ENCODE measurements at places on chromosomes 12 and 14.

DNA sequence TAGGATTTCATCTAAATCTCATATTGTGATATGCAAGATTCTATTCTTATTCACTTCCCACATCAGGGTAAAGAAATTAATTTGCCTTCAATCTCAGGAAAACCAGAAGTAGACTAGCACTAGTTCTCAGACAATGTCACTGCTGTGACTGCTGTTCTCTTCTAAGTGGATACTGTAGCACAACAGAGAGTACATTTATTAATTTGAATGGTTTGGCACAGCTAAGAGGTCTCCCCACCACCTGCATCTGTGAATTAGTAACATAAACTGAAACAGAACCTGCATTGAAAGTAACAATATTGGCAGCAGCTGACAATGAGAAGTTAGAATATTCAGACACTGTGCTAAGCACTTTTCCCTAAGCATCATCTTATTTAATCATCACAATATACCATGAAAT, 253.1 kb downstream of the PDZRN4 start:
- no peak for DNase-seq

DNA sequence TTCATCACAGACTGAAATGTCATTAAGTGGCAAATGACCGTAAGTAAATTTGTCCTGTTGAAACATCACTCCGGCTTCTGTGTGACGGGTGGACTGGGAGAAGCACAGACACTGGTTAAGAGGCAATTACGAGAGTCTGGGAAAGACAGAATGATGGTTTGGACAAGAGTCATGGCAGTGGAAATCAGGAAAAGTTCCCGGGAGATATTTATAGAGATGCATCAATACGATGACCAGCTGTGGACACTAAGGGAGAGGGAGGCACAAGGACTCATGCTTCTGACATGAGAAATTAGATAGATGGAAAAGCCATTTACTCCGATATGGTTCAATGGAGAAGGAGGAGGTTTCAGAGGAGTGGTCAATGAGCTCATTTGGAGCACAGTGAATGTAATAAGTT, 27.3 kb downstream of the CKAP4 start:
- DNase-seq = no peak

DNA sequence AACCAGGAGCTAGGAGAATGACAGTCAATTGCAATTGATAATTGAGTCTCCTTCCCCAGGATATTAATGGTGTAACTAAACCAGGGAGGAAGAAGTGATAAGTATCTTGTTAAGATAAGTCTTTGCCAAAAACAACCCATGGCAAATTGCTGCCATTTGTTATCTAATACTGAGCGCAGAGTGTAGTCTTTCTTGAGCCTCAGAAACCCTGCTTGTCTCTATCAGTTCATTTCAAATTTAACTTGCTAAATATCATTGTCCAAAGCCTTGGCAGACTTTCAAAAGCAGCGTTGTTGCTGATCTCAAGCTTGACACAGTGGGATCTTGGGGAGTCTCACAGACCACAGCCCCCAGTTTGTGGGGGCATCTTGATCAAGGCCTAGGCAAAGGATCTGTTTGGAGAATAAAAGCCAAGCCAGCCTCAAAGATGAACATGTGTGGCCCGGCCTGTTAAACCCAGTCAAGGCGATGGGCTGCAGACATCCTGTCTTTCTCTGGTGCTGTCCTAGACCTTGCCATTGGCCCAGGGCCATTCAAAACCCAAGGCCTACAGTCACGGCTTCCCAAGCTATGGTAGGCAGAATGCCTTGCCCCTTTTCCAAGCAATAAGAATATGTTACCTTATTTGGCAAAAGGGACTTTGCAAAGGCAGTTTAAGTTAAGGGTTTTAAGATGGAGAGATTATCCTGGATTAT, 164.2 kb downstream of the CHST11 start:
- DNase-seq = no peak

GRCh38 chr12:47414511-47414910, 291.3 kb downstream of the RPAP3 start:
- no peak for DNase-seq

DNA sequence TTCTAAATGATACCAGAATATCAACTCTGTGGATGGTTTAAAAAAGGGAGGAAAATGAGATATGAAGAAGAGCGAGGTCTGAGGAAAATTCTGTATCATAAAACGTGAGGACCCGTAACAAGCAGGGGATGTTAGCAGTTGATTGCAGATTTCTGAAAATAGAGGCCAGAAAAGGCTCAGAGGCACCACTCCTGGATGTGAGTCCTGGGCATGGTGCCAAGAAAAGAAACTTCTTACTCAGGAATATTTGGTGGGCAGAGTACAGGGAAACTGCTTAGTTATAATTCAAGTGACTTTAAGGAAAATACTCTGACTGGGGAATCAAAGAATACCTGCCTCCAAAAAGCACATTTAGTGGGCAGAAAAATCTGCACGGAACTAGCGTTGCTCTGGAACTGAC, 85.5 kb downstream of the PRICKLE1 start:
- peak; percentile 8 for DNase-seq

DNA sequence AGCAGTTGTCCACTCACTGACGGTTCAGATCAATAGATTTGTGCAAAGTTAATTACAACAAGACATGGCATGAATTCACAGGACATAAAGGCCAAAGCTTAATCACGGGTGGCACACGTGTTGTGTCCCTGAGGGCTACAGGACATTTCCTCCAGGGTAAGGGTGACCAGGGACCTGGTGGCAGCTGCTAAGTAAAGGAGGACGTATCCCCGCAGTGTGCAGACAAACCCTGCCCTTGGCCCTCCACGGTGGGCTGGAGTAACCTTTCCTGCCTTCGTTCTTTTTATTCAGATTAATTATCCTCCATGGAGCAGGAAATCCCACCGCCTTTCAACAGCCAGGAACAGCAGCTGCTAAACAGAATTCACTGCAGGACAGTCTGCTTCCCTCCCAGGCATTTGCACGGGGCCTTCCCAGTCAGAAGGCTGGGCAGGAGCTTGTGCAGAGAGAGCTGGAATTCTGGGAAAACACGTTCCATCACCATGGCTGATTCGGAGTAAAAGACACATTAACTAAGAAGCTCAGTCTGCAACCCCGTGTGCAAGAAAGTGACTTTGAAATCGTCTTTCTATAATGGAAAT, 289.9 kb upstream of the SFSWAP start:
- no peak for DNase-seq

GRCh38 chr12:123546281-123546680, 12.8 kb upstream of the RILPL1 start:
- no peak for DNase-seq

- DNase-seq = no peak
Measured at GRCh38 chr12:2961705-2962104, 2.5 kb downstream of the TEAD4 start.

GRCh38 chr12:91551927-91552326, 369.3 kb upstream of the DCN start:
- no peak for DNase-seq

DNA sequence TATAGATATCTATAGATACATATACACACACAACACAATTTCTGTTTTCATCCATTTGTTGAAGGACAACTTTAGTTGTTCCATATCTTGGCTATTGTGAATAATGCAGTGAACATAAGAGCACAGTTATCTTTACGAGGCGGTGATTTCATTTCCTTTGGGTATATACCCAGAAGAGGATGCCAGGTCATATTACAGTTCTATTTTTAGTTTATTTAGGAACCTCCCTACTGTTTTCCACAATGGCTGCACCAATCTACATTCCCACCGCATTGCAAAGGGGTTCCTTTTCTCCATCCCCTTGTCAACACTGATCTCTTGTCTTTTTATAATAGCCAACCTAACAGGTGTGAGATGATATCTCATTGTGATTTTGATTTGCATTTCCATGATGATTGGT, 143.4 kb upstream of the ARHGAP5 start:
- no peak for DNase-seq

DNA sequence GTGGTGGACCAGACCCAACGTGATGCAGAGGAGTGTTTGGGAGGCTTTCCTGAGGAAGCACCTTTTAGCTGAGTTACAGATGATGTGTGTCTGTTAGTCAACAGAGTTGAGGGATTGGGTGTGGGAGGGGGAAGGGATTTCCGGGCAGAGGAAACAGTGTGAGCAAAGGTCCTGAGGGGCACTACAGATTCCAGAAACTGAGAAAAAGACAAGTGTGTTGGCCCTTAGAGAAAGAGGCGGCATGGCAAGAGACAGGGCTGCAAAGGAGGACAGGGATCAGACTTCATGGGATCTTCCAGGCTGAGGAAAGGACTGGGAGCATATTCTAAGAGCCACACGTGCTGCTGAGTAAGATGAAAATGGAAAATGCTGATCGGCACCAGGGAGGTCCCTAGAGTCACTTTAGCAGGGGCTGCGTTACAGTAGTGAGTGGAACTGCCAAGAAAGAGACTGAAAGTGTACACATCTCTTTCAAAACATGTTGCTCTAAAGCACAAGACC, 9.4 kb upstream of the RPS6KL1 start:
- peak; percentile 71 for DNase-seq

DNA sequence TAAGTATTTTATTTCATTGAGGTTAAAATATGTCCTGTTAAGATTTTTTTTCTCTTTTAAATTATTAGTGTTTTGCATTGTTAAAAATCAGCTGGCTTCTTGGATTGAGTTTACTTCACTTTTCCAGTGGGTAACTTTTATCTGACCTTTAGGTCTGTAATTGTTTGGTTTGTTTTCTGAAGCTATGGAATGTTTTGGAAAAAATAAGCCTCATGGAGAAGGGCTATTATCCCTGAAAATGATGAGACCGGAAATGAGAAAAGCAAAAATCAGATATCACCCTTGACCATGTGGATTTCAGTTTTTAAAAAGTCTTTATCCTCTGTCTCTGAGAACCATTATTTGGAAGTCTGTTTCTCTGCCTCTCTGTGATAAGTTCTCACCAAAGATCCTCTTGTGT, 180.9 kb downstream of the RAD51B start:
- DNase-seq = no peak

GRCh38 chr12:62784576-62784975, 150.4 kb downstream of the PPM1H start:
- no peak for DNase-seq

DNA sequence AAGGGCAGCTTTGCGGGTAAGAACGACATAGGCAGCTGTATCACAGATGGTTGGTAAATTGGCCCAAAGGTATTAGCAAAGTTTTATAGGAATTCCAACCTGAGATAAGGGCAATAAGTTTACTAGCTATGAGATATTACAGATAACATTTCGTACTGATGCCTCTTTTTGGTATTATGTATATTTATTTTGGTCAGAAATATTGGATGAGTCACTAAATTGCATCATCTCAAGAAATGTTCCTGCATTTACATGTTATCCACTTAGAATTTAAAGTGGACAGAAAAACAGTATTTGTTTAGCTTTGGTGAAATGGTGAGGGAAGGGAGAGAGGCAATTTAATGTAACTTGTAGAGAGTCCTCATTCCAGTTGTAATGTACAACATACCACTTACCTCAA, 65.1 kb upstream of the PZP start:
- DNase-seq = peak; percentile 4

Data from stromal cell of bone marrow (primary cell).